Adrenal gland (tissue), 19 donors: ENCODE measurements at places on chromosomes 3 and 15.

DNA sequence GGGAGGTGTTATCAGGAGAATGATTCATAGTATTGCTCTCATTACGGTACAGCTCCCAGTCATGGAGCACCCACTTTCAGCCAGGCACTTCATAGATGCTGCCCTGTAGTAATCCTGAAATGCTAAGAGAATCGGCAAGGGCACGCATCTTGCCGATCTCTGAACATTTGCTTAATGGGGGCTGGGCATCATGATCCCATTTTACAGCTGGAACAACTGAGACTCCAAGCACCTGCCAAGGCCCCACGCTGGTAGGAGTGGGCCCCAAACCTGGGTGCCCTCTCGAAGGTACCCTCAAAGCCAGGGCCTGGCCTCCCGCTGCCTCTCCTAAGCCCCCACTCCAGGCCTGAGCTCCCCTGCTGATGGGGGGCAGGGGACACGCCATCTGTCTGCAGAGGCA is 47.3 kb downstream of the RPN1 start:
- no peak for DNase-seq

DNA sequence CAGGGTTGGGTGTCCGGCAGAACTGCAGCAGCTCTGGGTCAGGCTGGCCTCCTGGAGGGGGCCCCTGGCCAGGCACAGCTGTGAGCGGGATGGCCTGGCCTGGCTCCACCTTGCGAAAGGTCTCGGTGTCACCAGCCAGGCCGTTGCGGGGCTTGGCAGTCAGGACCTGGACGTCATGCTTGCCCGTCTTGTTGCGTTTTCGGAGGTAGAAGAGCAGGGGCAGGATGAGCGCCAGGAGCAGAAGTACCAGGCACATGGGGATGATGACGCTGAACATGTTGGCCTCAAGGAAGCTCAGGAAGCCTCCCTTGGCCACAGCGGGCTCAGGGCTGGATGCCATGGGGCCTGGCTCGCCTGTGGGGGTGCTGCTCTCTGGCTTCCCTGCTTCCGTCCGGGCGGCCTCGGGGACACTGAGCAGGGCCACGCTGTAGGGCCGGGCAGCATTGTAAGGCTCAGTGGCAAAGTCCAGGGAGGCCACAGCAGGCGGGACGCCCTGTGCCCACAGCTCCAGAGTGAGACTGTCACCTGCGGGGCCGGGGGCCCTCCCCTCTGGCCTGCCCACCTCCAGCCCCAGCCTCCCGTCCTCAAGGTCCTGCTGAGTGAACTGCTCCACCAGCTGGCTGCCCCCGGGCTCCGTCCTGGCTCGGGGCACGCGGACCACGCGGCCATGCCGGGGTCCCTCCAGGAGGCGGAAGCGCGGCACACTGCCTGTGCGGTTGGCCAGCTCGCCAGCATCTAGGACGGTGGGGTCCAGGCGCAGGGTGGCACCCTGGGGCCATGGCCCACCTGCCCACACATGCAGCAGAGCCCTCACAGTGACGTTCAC is 28.1 kb downstream of the SNX33 start:
- DNase-seq = no peak

GRCh38 chr3:48835650-48836366 is 11.9 kb downstream of the PRKAR2A start:
- peak; percentile 27 for DNase-seq

- DNase-seq = no peak
Measured at GRCh38 chr3:133610031-133610430, 36.5 kb downstream of the CDV3 start.

DNA sequence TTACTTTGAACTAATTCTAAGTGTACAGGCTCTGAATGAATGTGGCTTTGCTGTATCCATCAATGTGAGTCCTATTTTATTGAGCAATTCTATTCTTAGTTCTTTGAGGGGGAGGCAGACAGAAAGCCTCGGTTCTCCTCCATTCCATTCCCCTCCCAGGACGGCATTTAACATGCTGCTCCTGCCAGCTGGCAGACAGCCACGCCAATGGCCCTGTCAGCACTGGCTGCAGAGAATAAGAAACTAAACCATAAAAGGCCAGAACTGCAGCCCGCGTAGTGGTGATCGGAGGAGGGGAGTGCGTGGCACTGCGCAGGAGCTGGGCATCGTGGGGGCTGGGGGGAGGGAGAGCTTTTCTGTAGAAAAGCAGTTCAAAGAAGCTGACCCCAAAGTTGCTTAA is 76.0 kb upstream of the HACD2 start:
- peak; percentile 95 for DNase-seq

- no peak for DNase-seq
Measured at GRCh38 chr3:107368654-107369398, 8.4 kb upstream of the CCDC54 start.
